ENCODE measurements at places on chromosomes 2 and 18. TPM values are rescaled to one million over a fixed set of nuclear protein-coding genes. Genes with fewer than 3 reads are reported as not detected.

- peaks cover 23% of the 10 kb centered on the region for H3K27me3 ChIP-seq
- H3K36me3 ChIP-seq: no peaks in the 10 kb centered on the region
- no peak overlapping the region for H3K4me3 ChIP-seq
- no peak for DNase-seq
- peaks cover 8% of the 10 kb centered on the region for H3K4me1 ChIP-seq
These were observed 168.8 kb downstream of the RTP5 start for GRCh38 chr2:242038166-242038927.

- peaks cover 2% of the 10 kb centered on the region for H3K36me3 ChIP-seq
- H3K27me3 ChIP-seq: peaks cover 5% of the 10 kb centered on the region
- peaks cover 44% of the 10 kb centered on the region for H3K4me1 ChIP-seq
These were observed 8.2 kb downstream of the FBXO15 start for GRCh38 chr18:74139411-74139810.

GRCh38 chr2:64626146-64626809 lies 27.4 kb downstream of the SERTAD2 start:
- H3K27me3 ChIP-seq: no peaks in the 10 kb centered on the region
- DNase-seq: no peak
- peaks cover 7% of the 10 kb centered on the region for H3K4me1 ChIP-seq
- no peak overlapping the region for H3K27ac ChIP-seq
- H3K4me3 ChIP-seq: no peak overlapping the region
- H3K36me3 ChIP-seq: peaks cover 9% of the 10 kb centered on the region

GRCh38 chr2:189798312-189799029 lies 14.2 kb downstream of the PMS1 start:
- no peak for DNase-seq
- H3K4me1 ChIP-seq: no peaks in the 10 kb centered on the region
- H3K36me3 ChIP-seq: peaks cover 22% of the 10 kb centered on the region

Gene CXCR1
- not detected for total RNA-seq

Gene SP5
- not detected for total RNA-seq
